ENCODE measurements at places on chromosomes 11 and 22. TPM values are rescaled to one million over a fixed set of nuclear protein-coding genes. Genes with fewer than 3 reads are reported as not detected.

GRCh38 chr22:44363980-44364750, 51.4 kb upstream of the SHISAL1 start:
- H3K36me3 ChIP-seq: no peaks in the 10 kb centered on the region
- H3K4me3 ChIP-seq: no peak overlapping the region
- H3K27me3 ChIP-seq: no peaks in the 10 kb centered on the region

GRCh38 chr22:30718491-30718890, 23.8 kb downstream of the OSBP2 start:
- no peaks in the 10 kb centered on the region for H3K27me3 ChIP-seq
- no peak for DNase-seq
- H3K4me3 ChIP-seq: no peak overlapping the region
- H3K4me1 ChIP-seq: no peaks in the 10 kb centered on the region
- H3K36me3 ChIP-seq: no peaks in the 10 kb centered on the region

DNA sequence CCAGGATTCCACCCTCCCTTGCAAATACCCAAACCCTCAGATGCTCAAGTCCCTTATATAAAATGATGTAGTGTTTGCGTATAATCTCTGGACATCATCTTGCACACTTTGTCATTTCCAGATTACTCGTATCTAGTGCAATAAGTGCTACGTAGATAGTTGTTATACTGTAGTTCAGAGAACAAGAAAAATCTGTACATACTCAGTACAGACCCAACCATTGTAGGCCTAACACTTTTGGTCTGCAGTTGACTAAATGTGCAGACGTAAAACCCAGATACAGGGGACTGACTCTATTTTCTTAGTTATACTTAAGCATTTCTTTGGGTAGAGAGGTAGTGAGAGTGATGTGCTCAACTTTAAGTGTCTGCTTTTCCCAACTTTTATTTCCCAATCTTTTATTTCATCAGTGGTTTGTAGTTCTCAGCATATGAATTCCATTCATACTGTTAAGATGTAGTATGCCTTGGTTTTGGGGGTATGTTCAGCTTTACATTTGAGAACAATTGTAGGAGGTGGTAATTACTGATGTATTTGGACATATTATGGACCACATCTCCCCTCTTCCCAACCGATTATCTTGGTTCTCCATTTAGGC, 43.9 kb downstream of the DDX6 start:
- no peaks in the 10 kb centered on the region for H3K4me1 ChIP-seq
- no peaks in the 10 kb centered on the region for H3K27me3 ChIP-seq
- DNase-seq: no peak
- peaks cover 23% of the 10 kb centered on the region for H3K36me3 ChIP-seq
- no peak overlapping the region for H3K27ac ChIP-seq

GRIK4 gene
- total RNA-seq: not detected

DNA sequence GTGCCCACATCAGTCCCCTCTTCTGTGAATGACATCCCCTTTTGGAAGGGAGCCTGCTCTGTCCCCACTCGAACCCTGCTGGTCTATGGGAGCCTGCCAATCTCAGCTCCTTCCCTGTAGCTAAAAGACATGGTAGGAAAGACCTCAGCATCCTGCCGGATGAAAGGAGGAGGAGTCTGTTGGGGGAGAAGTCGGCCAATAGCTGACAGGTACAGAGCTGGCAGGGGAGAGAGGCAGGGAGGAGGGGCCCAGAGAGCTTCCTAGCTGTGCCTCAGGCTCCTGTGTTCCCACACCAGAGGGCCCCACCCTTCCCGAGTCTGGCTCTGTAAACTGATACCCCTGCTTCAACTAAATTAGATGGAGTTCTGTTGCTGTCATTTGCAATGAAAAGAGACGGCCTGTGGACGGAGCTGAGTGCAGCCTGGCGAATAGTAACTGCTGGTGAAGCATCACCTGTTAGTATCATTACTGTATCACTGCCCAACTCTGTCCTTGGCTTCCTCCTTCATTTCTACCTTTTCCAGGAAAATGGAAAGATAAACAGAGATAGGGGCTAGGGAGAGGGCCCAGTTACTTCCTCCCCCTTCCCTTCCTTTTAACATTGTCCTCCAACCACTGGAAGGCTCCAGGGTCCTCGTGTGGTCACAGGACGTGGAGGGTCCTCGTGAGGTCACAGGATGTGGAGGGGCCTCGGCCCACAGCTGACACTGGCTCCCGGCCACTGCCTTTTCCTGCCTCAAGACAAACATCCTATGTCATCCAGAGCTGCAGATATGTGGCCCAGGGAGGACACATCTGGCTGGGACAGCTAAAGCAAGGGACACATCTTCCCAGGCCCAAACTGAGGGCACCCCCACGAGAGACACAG, 15.1 kb downstream of the FXYD6 start:
- peaks cover 12% of the 10 kb centered on the region for H3K27me3 ChIP-seq
- no peak overlapping the region for H3K27ac ChIP-seq
- no peaks in the 10 kb centered on the region for H3K36me3 ChIP-seq
- no peak for DNase-seq
- peaks cover 8% of the 10 kb centered on the region for H3K4me1 ChIP-seq

- H3K4me1 ChIP-seq: no peaks in the 10 kb centered on the region
- no peak overlapping the region for H3K4me3 ChIP-seq
- DNase-seq: no peak
- peaks cover 6% of the 10 kb centered on the region for H3K36me3 ChIP-seq
- no peak overlapping the region for H3K27ac ChIP-seq
Observed at GRCh38 chr22:38554281-38554680, 15.7 kb downstream of the DMC1 start.
